ENCODE measurements at places on chromosomes 12 and 14. TPM values are rescaled to one million over a fixed set of nuclear protein-coding genes. Genes with fewer than 3 reads are reported as not detected.

DNA sequence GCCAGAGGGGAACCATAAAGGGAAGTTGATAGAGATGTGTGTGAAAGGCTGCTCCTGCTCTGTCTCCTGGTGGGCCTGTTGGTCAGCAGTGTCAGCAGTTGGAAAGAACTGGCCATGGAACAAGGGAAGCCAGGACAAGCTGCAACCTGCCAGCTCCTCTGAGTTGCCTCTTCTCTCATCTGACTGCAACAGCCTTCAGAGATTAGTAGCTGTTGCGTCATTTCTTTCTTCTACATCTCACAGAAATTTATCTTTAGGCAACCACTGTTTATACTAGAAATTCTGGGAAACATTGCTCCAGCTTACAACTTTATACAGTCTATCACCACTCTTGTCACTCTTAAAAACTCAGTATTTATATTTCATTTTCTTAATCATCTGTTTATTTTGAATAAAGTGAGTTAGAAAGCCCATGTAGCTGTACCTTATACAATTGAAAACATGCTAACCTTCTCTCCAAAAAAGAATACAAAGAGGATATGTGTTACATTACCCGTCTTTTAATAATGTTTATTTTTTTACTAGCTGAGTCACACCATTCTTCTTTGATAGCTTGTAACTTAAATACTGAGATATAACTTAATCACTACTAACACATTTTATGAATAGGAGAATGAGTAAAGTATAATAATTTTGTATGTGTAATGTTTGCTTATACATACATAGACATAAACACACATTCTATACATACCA is 224.2 kb downstream of the LRFN5 start:
- peak; percentile 87 for DNase-seq

The FMNL3 gene
- total RNA-seq, result 20.8 TPM

The RPL10L gene
- total RNA-seq, result not detected

DNA sequence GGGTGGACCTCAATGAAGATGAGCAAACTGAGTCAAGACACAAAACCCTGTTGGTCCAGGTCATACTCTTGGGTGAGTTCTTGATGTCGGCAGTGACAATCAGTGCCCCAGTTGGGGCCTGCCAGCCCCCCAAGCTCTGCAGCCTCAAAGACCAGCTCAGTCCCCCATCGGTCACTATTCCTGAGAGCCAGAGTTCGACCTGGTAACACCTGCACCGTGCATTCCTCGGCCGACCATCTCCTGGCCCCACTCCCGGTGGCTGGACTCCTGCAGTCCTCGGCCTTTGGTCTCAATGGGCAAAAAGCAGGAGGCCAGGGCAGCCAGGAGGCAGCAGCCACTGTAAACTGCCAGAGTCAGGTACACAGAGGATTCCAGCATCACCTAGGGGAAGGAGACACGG is 32.5 kb downstream of the DAO start:
- no peak for DNase-seq

The KLHDC1 gene
- total RNA-seq, result 12.8 TPM

GRCh38 chr14:36582011-36582873 is at the start of gene NKX2-8:
Gene NKX2-8, minus strand, starts transcription at chr14:36582614. Its CDS starts 225 bp downstream, at chr14:36582389.
- no peak for DNase-seq

DNA sequence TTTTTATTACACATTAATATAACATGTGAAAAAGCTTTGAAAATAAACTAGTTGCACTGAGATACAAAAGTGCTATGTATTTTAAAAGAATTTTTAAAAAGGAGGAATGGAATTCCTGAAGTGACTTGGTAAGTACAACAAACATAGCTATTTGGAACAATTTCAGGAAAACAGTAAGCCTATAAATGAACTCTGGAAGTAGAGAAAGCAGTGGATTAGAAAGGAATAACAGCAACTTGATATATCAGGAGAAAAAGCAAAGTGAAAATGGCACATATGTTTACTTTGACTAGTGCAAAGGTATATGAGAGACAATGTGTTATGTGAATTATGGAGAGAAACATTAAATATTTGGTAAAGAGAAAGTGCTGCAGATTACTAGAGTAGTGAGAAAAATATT is 811.7 kb downstream of the C12orf50 start:
- peak; percentile 44 for DNase-seq

The CCDC60 gene
- total RNA-seq, result not detected

The PLCZ1 gene
- 0.18 TPM for total RNA-seq

The KIF5A gene
- 0.72 TPM for total RNA-seq

DNA sequence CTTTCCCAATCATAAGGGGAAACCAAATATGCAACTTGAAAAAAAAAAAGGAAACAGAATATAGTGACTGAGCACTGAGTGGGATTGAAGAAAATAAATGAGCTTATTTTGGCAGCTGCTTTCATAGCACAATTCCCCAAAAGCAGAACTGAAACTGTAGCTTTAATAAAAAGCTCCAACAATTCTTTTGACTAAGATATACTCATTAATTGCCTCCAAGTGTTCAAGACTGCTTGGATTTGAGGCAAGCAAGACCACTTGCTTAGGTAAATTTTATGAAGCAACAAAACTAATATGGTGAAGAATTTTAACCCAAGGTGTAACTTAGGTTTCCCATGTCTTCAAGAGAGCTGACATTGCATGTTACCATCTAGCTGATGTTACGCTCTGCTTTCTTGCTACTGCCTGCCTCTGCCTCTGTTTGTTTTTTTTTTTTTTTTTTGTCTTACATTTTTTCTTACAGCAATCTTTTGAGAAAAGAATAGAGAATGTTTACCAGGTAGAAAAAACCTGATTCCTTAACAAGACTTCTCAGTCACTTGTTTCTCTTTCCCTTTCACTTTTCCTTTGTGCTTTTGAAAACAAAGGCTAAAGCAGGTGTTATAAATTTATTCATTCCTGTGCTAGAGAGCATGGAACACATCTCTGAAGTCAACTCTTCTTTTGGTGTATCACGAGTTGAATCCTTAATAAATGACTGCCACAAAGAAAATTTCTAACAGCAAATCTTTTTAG is 134.4 kb downstream of the BCAT1 start:
- DNase-seq, result no peak

The LIN7A gene
- 6.6 TPM for total RNA-seq
